Naive B cell (primary cell): ENCODE measurements at places on chromosomes 1 and 21. TPM values are rescaled to one million over a fixed set of nuclear protein-coding genes. Genes with fewer than 3 reads are reported as not detected.

DNA sequence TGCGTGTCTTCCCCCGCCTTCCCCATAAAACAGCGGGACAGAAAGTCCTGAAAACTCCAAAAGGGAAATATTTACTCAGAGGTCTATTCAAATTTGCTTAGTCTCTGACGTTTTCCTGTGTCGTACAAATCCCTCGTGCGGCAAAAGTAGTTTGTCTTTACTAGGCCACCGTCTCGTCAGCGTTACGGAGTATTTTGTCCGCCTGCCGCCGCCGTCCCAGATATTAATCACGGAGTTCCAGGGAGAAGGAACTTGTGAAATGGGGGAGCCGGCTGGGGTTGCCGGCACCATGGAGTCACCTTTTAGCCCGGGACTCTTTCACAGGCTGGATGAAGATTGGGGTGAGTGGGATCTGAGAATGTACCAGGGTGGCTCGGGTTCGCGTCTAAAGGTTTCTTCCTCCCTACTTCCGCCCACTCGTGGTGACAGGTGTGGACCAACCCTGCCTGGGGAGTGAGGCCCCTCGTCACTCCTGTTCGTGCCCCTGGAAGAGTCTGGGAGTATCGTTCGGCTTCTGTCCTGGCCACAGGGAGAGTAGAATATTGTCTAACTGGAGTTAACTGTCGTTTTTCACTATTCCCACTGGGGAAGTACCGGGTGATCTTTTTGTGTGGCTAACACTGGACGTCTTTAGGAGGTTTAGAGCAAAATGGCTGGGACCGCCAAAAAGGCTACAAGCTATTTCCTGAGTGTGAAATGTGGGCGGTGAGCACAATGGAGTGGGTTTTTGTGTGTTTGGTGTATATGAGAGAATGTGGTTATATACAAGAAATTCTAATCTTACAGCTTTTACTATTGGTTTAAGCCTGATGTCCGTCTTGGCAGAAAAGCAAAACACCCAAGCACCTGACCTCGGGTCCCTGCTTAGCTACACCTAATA, at the start of gene ATF6:
Gene ATF6, plus strand, starts transcription at position 219 of the 880 bp plus-strand sequence. Its CDS starts 41 bp downstream, at position 260.
- H3K27ac ChIP-seq, result peak within 1 kb of the TSS; percentile 98
- H3K4me3 ChIP-seq, result peak within 1 kb of the TSS; percentile 98
- peaks cover 36% of the 10 kb centered on the region for H3K4me1 ChIP-seq
- peak; percentile 82 for DNase-seq

- H3K4me3 ChIP-seq, result no peak overlapping the region
- H3K27me3 ChIP-seq, result no peaks in the 10 kb centered on the region
- DNase-seq, result no peak
- H3K4me1 ChIP-seq, result no peaks in the 10 kb centered on the region
Observed at GRCh38 chr1:234737967-234738314, 128.0 kb upstream of the IRF2BP2 start.

DNA sequence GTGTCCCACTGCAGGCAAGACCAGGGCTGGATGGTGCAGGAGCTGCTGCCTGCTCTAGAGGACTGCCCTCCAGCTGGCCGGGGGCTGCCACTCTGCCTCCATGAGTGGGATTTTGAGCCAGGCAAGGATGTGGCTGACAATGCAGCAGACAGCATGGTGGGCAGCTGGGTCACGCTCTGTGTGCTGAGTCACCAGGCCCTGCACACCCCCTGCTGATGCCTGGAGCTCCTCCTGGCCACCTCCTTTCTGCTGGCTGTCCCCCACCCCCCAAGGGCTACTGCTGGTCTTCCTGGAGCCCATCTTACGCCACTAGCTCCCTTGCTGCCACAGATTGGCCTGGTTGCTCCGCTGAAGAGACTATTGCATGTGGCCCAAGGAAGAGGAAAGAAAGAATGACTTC, 3.9 kb upstream of the ZSCAN20 start:
- no peak for DNase-seq
- peak overlapping the region; percentile 15 for H3K27ac ChIP-seq
- H3K36me3 ChIP-seq, result no peaks in the 10 kb centered on the region
- H3K27me3 ChIP-seq, result no peaks in the 10 kb centered on the region
- peaks cover 32% of the 10 kb centered on the region for H3K4me1 ChIP-seq

DNA sequence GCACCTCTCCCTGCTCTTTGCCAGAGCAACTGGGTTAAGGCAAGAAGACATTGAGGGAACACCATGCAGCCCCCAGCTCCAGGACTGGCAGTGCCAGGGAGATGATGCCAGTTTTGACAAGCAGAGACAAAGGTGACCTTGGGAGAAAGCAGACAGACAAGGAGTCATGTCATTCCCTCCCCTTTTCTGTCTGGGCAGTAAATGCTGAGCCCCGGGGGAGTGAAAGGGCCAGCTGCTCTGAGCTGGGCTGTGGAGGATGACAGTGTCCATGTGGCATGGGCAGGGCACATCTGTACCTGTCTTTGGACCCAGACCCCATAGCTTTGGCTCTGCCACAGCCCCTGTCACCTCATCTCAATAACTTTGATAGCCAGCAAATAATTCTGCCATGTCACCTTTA, 24.2 kb downstream of the PLEKHA6 start:
- no peaks in the 10 kb centered on the region for H3K36me3 ChIP-seq
- no peak overlapping the region for H3K27ac ChIP-seq

DNA sequence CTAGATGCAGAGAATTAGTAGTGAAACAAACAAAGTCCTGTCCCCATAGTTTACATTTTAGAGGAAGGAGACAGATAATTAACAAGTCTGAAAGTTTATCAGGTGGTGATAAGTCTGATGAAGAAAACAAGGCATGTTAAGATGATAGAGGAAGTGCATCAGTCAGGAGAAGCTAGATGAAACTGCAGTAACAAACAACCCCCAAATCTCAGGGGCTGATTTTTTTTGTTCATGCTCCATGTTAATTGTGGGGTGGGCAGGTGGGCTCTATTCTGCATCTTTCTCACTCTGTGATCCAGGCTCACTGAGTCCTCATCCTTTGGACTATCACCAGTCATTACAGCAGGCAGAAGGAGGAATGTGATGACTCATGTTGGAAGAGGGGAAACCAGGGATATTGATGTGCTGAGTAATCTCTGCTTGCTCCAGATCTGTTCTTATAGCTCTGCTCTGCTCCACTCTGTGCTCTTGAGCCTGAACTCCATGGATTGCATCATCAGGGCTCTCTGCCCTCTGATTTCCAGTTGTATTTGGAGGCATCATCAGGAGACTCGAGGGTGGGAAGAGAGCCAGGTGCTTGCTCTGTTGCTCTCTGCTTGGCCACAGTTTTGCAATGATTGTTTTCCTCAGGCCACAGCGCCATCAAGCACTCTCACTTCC, 166.9 kb downstream of the IER5 start:
- H3K4me1 ChIP-seq, result peaks cover 3% of the 10 kb centered on the region
- H3K4me3 ChIP-seq, result no peak overlapping the region
- no peak overlapping the region for H3K27ac ChIP-seq
- no peak for DNase-seq
- H3K36me3 ChIP-seq, result peaks cover 25% of the 10 kb centered on the region
- peaks cover 25% of the 10 kb centered on the region for H3K27me3 ChIP-seq

DNA sequence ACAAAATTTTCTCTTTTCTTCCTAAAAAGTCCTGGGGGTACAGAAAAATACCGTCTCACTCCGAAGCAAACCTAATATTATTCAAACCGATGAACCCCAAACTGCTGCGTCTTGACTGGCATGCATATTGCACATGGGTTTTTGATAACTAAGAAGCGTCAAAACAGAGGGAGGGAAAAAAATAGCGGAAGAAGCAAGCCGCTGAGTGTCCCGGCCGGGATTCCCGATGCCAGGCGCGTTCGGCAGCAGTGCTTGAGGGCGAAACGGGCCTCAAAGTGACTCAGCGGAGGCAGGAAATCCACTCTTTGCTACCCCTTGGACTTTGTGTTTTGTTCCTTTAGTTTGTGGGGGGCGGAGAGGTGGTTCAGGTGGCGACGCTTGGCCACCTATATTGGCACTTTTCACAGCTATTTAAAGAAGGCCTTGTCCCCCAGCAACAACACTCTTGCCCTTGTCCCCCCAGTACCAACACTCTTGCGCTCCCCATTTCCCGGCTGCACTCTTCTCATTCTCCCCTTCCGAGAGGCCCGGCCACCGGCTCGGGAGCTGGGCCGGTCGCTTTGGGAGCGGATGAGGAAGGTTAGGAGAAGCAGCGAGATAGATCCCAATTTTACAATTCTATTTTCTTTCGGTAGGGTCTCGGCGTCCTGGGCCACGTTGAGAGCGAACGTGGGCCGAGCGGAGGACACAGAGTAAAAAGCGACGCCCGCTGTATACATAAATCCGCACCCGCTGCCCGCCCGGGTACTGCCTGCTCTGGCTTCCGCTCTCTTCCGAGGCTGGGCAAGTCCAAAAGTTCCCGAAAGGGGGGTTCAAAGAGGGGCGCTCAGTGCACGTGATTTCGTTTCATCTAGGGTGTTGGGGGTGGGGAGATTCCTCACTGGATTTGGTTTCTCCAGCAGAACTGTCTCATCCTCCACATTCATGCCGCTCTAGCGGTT, 2.5 kb downstream of the LMX1A start:
- H3K27me3 ChIP-seq, result peaks cover 67% of the 10 kb centered on the region
- no peak overlapping the region for H3K27ac ChIP-seq
- no peak overlapping the region for H3K4me3 ChIP-seq
- no peak for DNase-seq
- no peaks in the 10 kb centered on the region for H3K36me3 ChIP-seq

- no peaks in the 10 kb centered on the region for H3K36me3 ChIP-seq
- no peak for DNase-seq
- H3K27me3 ChIP-seq, result no peaks in the 10 kb centered on the region
- H3K27ac ChIP-seq, result peak overlapping the region; percentile 84
Observed at GRCh38 chr1:173415905-173416450, 61.2 kb upstream of the PRDX6 start.

FCN3 gene
- polyA plus RNA-seq, result not detected
